ENCODE measurements at places on chromosomes 3 and 15. TPM values are rescaled to one million over a fixed set of nuclear protein-coding genes. Genes with fewer than 3 reads are reported as not detected.

PPM1L gene
- 1.0 TPM for total RNA-seq

ARMC8 gene
- 35.0 TPM for total RNA-seq

- no peak for DNase-seq
Measured at GRCh38 chr3:98902351-98902740, 851 bp upstream of the DCBLD2 start.

DNA sequence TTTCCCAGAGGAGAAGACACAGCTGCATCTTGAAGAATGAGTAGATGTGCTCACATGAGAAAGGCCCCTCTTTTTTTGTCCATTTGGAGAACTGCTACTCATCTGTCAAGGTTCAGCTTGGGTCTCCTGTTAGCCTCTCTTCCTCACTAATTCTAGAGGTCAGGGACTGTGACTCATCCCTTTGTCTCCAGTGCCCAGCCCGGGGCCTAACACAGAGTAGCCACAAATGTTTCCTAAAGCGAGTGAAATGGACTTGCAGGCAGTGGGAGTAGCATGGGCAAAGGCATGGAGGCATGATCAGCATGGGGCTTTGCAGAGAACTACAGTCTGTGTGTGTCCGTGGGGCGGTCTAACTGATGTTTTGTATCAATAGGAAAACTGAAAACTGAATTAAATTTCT lies 33.9 kb upstream of the MRPS22 start:
- no peak for DNase-seq

NEK10 gene
- 0.32 TPM for total RNA-seq

- DNase-seq, result peak; percentile 16
Measured at GRCh38 chr3:79369306-79369705, 398.5 kb downstream of the ROBO1 start.

DNA sequence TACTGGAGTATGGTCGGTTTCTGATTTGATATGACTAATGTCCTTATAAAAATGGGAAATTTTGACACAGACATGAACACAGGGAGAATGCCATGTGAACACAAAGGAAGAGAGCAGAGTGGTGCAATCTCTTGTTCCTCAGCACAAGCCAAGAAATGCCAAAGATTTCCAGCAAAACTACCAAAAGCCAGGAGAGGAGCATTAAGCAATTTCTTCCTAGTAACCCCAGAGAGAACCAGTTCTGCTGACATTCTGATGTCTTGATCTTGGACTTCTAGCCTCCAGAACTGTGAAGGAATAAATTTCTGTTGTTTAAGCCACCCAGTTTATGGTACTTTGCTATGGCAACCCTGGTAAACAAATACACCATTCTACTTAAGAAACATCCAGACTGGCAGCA lies 227.8 kb upstream of the MRPL3 start:
- no peak for DNase-seq

DNA sequence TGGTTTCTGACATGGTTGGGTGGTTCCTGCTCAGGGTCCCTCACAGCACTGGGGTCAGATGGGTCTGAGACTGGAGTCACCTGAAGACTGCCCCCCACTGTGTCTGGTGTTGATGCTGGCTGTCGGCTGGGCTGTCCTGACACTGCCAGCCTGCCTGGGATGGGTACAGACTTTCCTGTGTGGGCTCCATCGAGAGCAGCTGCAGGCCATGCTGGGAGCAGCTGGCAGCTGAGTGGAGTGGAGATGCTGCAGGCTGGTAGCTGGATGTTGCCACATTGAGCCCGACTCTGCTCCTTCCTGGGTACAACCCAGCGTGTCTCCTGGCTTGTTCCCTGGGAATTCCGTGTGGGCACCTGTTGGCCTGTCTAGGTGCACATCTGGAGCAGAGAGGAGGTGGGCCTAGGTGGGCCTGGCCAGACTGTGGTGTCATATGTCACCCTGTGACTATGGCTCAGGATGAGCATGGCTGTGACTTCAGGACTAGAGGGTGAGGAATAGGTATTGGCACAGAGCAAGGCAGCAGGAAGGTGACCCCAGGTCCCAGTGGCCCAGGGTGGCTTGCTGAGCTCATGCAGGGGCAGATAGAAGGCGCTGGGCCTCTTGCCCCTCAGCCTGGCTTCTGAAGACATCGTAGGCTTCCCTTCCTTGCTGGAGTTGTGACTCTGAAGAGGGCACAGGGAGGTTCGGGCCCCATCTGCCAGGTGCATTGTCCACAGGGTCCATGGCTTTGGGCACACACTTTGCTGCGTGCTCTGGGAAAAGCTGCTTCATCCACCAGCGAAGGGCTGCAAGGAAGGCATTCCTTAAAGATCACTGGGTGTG lies 40.0 kb upstream of the PRR23E start:
- no peak for DNase-seq

- peak; percentile 48 for DNase-seq
Measured at GRCh38 chr3:152269056-152269830, 514 bp downstream of the MBNL1 start.

ATP2B2 gene
- total RNA-seq, result not detected

- DNase-seq, result no peak
Measured at GRCh38 chr3:119305286-119305685, 11.1 kb downstream of the ARHGAP31 start.

ACOX2 gene
- total RNA-seq, result 3.0 TPM

RARRES1 gene
- total RNA-seq, result 0.58 TPM

GRCh38 chr15:65300924-65301441 lies 3.5 kb upstream of the RNU5B-1 start:
- no peak for DNase-seq

SLC30A4 gene
- total RNA-seq, result 4.2 TPM

PLIN1 gene
- not detected for total RNA-seq

- DNase-seq, result no peak
Measured at GRCh38 chr15:63703641-63704240, 106.6 kb downstream of the FBXL22 start.

- DNase-seq, result no peak
Measured at GRCh38 chr3:33060609-33061337, 36.2 kb downstream of the GLB1 start.

GRCh38 chr3:8145661-8146060 lies 356.0 kb upstream of the LMCD1 start:
- DNase-seq, result no peak

GRCh38 chr3:166274351-166275023 lies 437.3 kb upstream of the BCHE start:
- DNase-seq, result no peak

GRCh38 chr3:52787246-52787645 lies 7.3 kb upstream of the ITIH3 start:
- no peak for DNase-seq

DNA sequence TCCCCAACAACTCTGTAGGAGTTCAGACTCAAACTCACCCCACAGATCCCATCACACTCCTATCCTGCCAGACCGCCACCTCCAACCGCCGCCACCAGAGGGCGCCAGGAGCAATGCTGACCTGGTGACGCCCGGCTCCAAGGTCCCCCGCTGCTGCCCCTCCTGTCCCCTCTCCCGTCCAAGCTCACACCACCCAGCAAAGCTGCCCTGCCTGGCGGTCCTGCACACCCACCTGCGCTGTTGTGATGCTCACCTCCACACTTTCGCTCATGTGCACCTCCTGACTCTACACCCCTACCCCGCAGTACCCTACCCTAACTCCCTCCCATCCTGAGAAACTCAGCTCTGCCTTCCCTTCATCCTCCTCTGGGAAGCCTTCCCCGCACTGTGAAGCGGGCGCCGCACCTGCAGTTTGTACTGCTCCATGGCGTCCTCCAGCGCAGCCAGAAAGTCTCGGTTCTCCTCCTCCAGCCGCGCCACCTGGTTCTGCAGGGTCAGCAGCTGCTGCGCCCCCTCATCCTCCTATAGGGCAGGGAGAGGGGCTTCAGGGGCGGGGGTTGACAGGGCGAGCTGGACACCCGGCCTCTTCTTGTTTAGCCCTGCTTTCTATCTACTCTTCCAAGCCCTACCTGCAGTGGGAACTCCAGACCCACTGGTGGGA lies 7.9 kb downstream of the KIF7 start:
- DNase-seq, result peak; percentile 65

GRCh38 chr3:59764171-59764570 lies 714.3 kb upstream of the CFAP20DC start:
- DNase-seq, result no peak

GRCh38 chr15:90478846-90479481 lies 50.8 kb upstream of the CRTC3 start:
- DNase-seq, result no peak

GRCh38 chr3:171309906-171310359 lies 150.3 kb downstream of the TNIK start:
- DNase-seq, result no peak

DNA sequence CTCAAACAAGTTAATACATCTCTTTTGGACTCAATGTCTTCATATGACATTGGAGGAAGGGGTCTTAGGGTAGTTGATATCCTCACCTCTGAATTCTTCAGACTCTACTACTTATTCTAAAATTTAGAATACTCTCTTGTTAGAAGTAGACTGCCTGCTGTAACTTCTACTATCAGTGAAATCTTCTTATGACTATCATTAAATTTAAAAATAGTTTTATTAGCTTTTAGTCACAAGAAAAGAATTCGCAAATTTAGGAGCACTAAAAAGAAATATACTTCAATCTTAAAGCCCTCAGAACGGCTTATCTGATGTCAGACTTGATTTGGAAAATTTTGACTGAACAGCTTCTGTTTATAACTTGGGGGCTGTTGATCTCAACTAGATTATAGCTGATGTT lies 67.1 kb upstream of the TTC14 start:
- no peak for DNase-seq

PLA2G4B gene
- 0.61 TPM for total RNA-seq

DNA sequence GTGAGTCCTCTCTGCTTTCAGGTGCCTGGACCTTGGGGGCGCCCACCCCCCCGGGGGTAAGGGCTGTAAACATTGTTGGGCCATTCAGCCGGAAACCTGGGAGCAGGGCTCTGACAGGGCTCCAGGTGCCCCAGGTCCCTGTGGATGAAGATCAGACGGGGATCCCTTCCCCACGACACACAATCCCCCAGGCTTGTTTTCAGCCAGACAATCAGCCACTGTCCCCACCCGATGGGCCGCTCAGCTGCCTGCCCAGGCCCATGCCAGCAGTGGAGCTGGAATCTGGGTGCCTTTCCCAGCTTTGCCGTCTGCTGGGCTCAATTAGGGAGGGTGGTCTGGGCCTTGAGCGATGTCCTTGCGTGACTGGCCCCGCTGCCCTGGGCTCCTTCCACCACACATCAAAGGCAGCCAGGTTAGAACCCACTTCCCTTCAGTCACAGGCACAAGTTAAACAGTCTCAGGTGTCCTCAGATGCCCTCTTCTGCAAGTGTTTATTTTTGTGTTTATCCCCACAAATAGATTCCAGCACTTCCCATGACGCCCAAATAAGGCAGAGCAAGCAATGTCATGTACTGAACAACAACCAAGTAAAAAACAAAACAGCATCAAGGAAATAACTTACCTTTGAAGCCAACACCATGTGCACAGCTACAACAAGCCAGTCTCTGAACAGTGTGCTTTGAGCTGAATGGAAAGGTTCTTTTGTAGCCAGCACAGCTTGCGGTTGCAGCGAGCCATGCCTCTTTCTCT lies 77.0 kb upstream of the ALDH1A3 start:
- no peak for DNase-seq

ZMAT3 gene
- total RNA-seq, result 12.2 TPM

GNAT1 gene
- not detected for total RNA-seq

DNA sequence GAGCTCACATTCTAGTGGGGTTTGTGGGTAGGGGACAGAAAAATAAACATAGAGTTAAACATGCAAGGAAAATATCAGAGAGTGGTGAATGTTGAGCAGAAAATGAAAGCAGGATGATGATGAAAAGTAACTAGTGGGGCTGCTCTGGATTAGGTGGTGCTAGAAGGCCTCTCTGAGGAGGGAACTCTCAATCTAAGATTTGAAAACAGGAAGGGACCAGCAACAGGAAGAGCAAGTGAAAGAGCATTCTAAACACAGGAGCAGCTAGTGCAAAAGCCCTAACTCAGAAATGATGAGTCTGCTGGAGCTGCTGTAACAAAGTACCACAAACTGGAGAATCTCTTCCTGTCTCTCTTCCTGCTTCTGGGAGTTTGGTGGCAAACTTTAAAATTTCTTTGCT lies 468.6 kb upstream of the AGTR1 start:
- peak; percentile 29 for DNase-seq

GRCh38 chr3:110624576-110624975 lies 447.0 kb upstream of the NECTIN3 start:
- DNase-seq, result no peak

MEX3B gene
- 1.1 TPM for total RNA-seq

GRCh38 chr3:138418601-138419206 lies 15.7 kb upstream of the ESYT3 start:
- no peak for DNase-seq

DNA sequence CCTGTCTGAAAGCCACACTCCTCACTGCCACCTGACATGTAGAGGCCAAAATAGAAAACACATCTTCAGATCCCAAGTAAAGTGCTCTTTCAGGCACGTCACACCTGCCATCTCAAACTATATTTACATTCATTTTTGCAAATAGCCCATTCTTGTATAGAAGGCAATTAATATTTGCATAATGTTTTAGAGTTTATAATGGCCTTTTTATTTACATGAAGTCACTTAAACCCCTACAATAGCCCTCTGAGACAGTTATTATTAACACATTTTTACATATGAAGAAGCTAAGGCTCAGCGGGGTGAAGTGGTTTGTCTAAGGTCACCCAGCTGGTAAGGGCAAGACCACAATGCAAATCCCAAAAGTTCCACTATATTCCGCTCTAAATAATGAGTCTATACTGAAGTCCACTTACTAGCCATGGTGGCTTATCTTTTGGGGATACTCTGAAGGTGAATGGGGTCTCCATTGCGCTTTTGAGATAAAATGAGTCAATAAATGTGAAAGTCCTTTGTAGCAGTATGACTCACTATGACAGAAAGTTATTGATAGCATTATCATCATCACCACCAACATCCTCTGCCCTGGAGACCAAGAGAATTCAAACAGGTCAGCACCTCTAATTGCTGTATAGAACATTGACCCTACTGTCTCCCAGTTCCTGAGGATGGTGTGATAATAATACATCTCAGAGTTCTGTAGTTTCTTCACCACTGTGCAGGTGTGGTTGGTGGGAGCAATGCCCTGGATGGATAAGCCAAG lies 155.9 kb upstream of the BCL6 start:
- DNase-seq, result no peak

MEIS2 gene
- 29.4 TPM for total RNA-seq

GOLGA6D gene
- total RNA-seq, result not detected

ZNF620 gene
- 2.3 TPM for total RNA-seq

GASK1A gene
- total RNA-seq, result 0.11 TPM

PP2D1 gene
- total RNA-seq, result not detected

GATM gene
- 0.85 TPM for total RNA-seq
